Posterior cingulate gyrus (tissue), 11 donors: ENCODE measurements at places on chromosomes 4 and X.

DNA sequence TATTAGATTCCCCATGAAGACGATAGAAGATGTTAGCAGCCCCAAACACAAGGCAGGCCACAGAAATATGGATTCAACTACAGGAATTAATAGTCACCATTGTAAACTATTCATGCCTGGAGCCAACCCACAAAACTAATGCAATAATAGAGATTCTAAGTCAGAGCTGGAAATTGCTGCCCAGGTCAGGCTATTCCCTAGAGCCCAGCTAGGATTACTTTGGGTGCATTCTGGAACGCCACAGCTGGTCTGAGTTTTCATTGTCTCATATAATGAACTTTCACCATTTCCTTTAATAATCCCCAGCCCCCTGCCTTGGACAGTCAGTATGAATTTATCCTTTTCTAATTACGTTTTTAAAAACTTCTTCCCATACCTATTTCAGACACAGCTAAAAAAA is 252.6 kb downstream of the PAPSS1 start:
- no peak for DNase-seq

- DNase-seq: no peak
Measured at GRCh38 chrX:123626962-123627361, 105.9 kb downstream of the THOC2 start.

- DNase-seq: no peak
Measured at GRCh38 chrX:150203248-150203645, 159.9 kb upstream of the MAMLD1 start.

DNA sequence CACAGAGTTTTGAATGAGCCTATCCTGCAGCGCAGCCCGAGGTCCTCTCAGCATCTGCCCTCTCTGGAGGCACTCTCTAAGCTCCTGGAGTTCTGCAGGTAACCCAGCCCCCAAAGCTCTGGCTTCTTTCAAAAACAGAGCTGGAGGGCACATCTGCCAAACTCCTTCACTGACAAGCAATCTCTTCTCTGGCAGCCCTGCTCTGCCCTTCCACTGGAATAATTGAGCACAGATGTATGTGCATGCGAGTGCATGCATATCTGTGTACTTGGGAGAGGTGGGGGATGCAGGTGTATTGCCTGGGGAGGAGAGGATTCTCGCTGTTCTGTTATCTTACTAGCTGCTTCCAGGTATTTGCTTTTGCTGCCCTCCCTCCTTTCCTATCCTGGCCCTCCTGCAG is 22.2 kb upstream of the PLP1 start:
- DNase-seq: no peak

DNA sequence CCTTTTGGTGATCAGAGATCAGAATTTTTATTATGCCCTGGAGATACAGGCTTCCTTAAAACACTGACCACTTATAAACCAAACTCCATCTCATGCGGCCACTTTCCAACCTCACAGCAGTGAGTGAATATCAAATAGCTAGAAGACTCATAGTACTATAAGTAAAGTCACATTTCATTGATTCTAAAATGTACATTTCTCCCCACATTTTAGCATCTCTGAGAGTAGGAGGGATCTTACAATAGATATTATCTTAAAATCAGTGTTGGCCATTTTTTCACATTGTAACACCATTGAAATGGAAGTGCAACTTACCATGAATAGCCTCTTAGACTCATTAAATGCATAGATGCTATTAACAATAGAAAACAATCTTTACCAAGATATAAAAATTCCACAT is 17.4 kb downstream of the PCYT1B start:
- DNase-seq: no peak

GRCh38 chr4:123462007-123462406 is 65.4 kb downstream of the SPRY1 start:
- no peak for DNase-seq

- DNase-seq: no peak
Measured at GRCh38 chr4:151484396-151485102, 75.6 kb downstream of the FHIP1A start.

DNA sequence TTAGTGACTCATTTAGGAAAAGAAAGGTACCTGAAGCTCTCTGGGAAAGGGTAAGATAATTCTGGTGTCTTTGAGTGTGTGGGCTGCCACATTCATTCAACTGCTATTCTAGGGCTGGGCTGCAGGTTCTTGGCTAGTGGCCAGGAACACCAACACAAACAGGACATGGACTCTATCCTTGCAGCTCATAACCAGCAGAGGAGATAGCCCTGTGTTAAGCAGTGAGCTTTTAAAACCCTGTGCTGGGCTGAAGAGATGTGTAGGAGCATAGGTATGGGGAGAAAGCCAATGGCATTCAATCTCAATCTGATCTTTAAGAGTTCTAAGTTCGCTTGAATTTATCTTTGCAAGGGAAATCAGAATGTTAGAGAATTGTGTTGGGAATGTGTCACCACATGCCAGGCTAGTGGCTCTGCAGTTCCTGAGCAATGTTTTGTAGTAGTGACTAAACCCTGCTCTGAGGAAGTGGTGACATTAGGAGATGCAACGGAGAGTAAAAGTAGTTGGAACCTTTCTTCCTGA is 39.2 kb downstream of the SGMS2 start:
- no peak for DNase-seq

- DNase-seq: no peak
Measured at GRCh38 chr4:83197555-83198235, 83.2 kb upstream of the PLAC8 start.

DNA sequence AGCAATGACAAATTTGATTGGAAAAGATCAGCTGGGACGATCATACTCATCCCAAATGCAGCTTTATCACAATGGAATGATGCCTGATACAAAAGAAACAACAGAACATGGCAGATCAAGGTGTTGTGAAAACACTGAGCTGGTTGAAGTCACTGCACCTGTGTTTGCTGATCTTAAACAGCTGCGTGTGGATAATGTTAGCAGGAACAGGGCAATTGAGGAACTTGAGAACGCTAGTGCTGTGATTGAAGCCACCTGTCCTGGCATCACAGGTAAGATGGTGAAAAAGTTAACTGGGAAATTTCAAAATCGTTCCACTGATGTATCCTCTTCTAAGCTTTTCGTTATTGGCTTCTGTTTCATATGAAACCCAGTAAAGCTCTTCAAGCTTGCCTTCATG is 27.4 kb upstream of the SOD3 start:
- no peak for DNase-seq

- DNase-seq: no peak
Measured at GRCh38 chrX:78747489-78747888, at the start of gene LPAR4. Gene LPAR4, plus strand, starts transcription at chrX:78747720. Its CDS starts 7,150 bp downstream, at chrX:78754870.

DNA sequence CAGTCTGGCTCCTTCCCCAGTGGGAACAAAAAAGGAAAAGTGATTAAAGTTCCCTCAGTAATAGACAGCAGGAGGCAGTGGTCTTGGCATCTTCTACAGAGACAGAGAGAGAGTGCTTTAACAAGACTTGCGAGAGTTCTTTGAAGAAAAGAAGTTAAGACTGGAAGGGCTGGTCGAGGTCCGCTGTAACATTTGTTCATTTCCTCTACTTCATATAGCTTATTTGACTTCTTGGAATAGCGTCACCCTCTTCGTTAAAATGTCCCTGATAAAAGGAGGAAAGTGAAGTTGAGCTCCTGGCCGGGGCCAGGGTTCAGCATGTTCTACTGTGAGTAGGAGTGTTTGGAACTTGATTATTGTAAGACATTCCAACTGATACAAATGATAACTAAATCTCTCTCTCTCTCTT is 179.8 kb downstream of the SLIT2 start:
- no peak for DNase-seq

DNA sequence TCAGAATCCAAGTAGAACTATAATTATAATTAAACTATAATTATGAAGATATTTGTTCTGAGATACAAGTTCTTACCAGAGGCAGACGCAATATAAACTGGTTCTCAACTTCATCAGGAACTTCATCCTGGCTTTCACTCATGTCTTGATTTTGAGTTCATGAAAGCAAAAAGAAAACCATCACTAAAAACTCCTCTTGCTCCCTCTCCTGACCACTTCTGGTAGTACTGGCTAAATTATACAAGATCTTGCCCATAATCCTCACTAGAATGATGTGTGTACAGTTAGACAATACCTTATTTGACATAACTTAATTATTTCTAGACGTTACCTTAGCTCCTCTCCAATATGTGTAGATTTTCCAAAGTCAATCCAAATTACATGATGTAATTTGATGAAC is 3.7 kb downstream of the TAF7L start:
- no peak for DNase-seq

DNA sequence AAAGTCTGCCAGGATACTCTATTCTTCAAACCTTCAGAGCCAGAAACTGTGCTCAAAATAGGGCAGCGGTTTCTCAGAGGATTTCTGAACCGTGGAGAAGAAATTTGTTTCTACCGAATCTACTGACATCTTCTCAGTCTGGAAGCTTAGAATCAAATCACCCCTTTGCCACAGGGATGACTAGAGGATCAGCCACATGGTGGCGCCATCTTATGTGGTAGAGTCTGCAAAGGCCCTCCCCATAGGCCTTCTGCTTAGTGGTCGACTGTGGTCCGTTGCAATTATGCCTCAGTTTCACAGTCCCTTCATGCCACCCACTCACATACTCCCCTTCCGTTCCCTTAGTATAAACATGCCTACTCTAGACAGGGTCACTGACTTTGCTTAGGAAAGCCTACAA is 680.7 kb upstream of the SPANXN1 start:
- no peak for DNase-seq

DNA sequence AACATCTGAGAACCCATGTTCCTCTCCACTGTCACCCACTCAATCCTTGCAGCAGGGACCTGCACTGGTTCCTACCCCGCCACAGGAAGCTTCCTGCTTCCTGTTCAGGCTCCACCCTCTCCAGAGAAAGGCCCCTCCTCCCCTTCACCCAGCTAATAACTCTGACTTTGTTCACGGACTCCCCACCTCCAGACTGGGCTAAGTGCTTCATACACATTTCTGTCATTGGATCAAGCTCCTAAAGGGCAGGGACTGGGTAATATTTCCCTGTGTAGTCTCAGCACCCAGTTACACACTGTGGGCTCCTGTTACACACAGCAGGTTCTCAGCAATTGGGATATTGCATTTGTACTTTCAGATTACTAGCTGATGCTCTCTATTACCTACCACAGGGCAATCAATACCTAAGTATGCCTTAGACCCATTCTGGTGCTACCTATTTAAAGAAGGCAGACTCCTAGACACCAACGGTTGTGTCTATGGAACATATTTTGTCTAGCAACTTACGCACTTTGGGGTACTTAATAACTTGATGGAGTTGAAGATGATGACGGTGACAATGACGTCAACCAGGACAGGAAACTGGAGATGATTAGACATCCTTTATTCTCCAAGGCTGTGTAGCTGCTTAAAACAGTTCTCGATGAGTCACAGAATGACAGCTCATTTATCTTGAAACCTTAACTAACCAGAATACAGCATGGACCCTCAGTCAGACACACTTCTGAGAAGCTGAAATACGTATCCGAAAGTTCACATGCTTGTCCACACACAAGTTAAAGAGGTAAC is 58.1 kb downstream of the MAML3 start:
- DNase-seq: no peak

DNA sequence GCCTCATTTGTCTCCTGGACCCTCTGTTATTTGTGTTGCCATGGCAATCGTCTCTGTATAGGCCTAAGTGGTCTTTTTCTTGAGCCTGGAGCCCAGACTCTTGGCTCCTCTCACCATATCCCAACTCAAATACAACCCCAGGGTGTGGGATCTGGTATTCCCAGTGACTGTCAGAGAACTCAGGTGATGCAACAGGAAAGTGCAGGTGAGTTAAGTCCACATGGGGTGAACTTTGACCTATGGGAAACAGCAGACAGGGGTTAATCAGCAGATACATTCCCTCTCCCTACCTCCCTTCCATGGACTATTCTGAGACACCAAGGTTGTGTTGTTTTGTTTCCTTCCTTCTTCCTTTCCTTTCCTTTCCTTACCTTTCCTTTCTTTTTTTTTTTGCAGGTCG is 130.9 kb upstream of the RPS6KA3 start:
- DNase-seq: no peak

- DNase-seq: no peak
Measured at GRCh38 chr4:77454858-77455257, 150.8 kb upstream of the CXCL13 start.

- DNase-seq: no peak
Measured at GRCh38 chr4:14446311-14446710, 556.0 kb upstream of the CPEB2 start.

DNA sequence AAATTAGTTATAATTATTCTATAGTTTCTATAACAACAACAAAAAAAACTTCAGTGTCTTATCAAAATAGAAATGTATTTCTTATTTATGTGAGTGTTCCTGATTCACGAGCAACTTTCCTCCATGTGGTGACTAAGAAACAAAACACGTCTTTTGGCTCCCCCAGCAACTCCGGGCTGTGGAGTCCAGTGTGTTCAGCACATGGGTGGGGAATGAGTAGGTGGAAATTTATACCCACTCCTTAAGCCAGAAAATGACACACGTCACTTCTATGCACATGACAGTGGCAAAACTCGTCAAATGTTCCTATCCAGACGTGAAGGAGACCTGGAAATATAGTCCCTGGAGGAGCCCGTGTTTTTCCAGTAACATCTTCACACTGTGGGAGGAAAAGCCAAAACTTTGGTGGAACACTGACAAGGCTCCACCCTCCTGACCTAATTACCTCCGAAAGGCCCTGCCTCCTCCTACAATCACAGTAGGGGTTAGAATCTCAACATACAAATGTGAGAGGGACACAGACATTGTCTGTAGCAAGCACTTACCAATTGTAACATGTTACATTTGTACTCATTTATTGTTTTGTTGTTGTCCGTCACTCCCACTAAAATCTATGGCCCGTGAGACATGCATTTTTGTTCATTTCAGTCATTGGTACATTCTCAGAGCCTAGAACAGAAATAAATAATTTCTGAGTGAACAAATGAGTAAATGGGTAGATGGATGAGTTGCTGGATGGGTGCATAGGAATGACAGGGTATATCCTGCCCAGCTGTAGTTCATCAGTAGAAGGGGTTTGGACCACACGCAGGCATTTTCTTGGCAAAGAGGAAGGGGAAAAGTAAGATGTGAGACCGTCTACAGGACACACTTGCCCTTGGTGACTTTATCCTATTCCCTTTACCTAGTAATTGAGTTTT is 605.8 kb upstream of the TENM3 start:
- DNase-seq: no peak

- DNase-seq: no peak
Measured at GRCh38 chr4:65096630-65097029, 573.7 kb downstream of the EPHA5 start.

DNA sequence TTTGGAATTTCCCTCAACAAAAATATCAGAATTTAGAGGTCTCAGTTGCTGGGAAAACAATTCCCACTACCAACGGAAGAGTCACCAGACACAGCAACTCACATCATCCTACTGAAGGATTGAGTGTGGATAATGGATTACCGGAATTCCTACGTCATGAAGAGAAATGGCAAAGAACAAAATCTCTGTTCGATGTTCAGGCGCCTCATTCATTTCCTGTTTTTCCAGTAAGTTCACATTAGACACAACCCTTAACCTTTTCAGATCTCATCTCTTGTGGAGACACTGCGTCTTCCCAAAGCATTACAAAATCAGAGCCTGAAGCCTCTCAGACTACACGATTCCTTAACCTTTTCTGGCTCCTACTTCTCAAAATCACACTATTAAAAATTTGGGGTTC is 58.5 kb upstream of the CPEB2 start:
- no peak for DNase-seq

- peak; percentile 81 for DNase-seq
Measured at GRCh38 chr4:8192748-8193738, 6.0 kb upstream of the SH3TC1 start.

- DNase-seq: no peak
Measured at GRCh38 chrX:108468486-108468885, 28.8 kb downstream of the COL4A5 start.
